ENCODE measurements at places on chromosomes 3 and 15.
A peak's percentile ranks its signal among the peaks of the same experiment; 100 is the strongest.

GRCh38 chr15:80568876-80569605, 126.1 kb upstream of the ABHD17C start:
- DNase-seq: peak; percentile 67

- peak; percentile 83 for DNase-seq
Measured at GRCh38 chr3:115146032-115146417, 1.1 kb downstream of the ZBTB20 start.

DNA sequence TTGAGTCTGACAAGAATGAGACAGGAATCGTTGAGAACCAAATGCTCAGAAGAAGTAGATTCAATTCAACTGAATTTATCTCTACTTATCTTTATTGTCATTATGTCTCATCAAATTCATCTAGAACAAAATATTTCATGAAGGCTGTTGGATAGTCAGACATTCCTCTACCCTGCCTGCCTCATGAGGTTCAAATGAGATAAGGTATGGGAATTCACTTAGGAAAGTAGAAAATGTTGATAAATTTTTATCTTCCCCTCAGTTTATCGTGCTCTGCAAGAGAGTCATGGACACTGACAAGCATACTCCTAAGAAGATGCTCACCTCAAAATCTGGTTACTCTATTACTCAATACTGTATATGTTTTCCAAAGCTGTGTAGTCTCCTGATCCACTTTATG, 149.7 kb upstream of the CDIN1 start:
- DNase-seq: no peak

GRCh38 chr15:71493526-71493925, 316.8 kb upstream of the NR2E3 start:
- DNase-seq: no peak

DNA sequence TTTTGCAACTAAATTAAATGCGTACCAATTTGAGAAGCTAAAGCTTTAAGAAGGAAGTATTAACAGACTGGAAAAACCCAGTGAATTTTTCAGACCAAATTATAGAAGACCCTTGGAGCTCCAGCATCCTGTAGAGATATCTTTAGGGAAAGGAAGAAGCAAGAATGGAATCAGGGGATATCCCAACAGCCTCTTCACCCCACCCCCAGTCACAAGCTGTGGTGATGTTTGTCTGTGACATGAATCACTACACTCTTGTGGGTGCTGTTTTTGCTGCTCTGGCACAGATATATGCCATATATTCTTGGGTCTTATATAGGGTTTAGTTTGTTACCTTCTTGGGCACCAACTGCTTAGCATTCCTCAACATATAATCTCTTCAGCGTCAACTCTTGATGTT, 78.5 kb upstream of the BCL6 start:
- no peak for DNase-seq

DNA sequence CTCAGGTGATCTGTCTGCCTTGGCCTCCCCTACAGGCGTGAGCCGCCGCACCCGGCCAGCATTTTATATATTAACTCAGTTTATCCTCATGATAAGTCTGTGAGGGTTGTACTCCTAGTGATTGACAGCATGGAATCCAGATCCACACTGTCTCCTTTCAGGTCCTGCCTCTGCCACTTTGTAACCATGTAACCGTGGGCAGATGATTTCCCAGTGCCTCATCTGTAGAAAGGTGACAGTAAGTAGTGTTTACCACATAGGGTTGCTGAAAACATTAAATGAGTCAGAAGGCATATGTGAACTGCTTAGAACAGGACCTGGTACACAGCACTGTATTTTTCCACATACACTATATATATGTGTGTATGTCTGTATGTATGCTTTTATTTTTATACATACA, 2.4 kb downstream of the FYTTD1 start:
- DNase-seq: no peak

GRCh38 chr3:171789759-171790505, 20.4 kb downstream of the PLD1 start:
- no peak for DNase-seq

- no peak for DNase-seq
Measured at GRCh38 chr3:37979541-37980461, 10.8 kb upstream of the VILL start.

DNA sequence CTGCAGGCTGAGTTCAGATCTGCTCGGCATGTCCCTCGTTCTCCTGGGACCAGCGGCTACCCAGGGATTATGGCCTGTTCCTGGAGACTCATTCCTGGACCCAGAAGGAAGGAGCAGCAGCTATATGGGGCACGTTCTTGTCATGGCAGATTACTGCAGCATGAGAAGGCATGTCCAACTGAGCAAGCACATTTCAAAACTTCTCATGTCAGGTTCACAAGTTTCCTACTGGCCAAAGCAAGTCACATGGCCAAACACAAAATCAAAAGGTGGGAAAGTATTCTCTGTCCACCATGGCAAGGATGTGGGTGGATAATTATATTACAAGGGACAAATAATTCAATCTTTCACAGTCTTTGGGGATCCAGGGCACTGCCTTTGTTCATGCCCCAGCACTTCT, 71.9 kb upstream of the C15orf39 start:
- no peak for DNase-seq

DNA sequence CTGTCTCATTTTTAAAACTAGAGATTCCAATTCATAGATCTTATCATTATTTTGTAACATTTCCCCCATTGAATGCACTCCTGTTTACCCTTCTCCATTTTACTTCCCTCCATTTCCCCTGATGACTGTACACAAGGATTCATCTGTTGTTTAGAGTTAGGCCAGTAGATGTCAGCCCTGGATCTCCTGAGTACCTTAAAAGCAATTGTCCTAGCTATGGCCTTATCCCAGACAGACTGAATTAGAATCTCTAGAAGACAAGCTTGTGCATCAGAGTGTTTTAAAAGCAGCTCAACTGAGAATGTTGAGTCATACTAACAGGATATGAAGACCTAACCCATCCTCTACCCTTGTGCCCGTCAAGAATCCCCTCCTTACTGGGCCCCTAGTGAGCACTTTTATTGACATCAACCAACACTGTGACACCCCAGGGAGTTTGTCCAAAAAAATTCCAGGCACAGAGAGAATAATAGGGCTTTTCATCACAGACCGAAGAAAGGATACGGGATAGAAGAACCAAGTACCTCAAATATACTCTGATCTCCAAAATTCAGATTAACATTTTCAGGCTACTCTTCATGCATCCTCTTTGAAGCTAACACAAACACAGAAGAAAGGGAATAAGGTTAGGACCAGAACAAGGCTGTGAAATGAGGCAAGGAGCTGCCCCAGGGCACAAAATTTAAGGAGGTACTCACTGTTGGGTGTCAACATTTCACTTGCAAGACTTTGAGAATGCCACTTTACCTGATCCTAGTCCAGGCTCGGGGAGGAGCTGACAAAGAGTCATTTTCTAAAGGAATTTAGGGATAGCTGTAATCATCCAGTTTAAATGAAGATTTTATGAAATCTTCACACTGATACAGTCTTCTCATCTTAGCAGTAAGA, 17.1 kb downstream of the ZBED2 start:
- DNase-seq: peak; percentile 88

- DNase-seq: no peak
Measured at GRCh38 chr15:42141246-42141645, 15.2 kb downstream of the PLA2G4F start.

GRCh38 chr3:62758296-62759066, 116.7 kb downstream of the CADPS start:
- no peak for DNase-seq

GRCh38 chr15:86611417-86612040, 531.9 kb downstream of the AGBL1 start:
- DNase-seq: no peak

DNA sequence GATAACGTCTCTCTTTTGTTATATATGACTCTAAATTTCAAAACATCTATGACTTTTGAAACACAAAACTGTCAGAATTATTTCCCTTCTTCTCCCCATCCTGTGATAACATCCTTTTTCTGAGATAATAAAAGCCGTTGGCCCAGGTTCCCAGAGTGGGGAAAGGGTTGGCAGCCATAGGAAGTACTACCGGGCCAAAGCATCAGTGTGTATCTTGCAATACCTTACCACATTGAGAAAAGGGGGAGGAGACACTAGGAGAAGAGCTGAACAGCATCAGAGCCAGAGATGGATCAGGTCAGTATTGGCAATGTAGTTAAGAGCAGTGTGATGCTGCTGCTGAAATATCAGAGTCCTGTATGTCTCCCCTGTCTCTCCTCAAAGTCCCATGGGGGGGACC, 210.0 kb upstream of the PROK2 start:
- DNase-seq: no peak

DNA sequence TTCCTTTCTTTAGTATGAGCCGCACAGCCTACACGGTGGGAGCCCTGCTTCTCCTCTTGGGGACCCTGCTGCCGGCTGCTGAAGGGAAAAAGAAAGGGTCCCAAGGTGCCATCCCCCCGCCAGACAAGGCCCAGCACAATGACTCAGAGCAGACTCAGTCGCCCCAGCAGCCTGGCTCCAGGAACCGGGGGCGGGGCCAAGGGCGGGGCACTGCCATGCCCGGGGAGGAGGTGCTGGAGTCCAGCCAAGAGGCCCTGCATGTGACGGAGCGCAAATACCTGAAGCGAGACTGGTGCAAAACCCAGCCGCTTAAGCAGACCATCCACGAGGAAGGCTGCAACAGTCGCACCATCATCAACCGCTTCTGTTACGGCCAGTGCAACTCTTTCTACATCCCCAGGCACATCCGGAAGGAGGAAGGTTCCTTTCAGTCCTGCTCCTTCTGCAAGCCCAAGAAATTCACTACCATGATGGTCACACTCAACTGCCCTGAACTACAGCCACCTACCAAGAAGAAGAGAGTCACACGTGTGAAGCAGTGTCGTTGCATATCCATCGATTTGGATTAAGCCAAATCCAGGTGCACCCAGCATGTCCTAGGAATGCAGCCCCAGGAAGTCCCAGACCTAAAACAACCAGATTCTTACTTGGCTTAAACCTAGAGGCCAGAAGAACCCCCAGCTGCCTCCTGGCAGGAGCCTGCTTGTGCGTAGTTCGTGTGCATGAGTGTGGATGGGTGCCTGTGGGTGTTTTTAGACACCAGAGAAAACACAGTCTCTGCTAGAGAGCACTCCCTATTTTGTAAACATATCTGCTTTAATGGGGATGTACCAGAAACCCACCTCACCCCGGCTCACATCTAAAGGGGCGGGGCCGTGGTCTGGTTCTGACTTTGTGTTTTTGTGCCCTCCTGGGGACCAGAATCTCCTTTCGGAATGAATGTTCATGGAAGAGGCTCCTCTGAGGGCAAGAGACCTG, 13.2 kb downstream of the GREM1 start:
- DNase-seq: peak; percentile 68

DNA sequence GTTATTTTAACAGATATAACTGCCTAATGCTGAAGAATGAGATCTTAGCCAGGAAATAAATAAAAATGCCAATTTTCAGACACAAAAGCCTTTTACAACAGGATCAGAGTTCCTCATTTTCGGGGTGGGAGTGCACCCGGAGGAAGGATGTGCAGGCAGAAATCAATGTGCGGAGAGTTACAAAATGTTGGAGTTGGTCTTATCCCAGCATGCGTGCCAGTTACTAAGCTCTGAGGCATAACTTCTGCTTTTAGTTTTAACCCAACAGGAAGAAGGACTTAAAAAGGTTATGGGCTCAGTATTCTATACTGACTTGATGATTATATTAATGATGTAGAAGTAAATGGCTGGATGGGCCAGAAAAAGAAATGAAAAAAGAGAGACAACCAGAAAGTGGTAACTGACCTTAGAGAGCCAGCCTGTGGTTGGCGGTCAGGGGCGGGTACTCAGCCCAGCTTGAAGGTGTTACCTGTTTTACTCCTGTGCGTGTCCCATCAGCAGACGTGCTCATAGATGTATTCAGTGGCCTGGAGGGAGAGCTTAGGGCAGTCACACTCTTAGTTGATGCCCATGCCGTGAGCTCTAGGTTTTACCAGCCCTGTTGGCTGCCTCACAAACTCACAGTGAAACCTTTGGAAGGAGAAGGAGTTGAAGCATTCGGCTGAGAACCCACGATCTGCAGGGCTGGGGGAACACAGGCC, 164.7 kb downstream of the SV2B start:
- DNase-seq: no peak

DNA sequence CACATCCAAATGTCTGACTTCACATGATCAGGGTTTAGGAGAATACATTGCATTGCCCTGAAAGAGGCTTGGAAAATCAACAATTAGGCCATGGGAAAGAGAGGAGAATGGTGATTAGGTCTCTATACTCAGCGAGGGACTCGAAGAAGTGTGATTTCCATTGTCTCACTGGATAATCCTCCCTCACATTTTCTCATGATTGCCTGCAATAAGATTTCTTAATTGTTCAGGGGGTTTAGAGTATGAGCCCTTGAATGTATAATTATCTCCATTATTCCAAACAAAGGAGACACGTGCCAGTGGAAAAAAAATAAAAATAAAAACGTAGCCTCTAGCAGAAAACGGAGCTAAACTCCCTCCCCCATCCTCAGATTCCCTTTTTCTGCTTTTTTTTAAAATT, 173.2 kb downstream of the TPRG1 start:
- no peak for DNase-seq

DNA sequence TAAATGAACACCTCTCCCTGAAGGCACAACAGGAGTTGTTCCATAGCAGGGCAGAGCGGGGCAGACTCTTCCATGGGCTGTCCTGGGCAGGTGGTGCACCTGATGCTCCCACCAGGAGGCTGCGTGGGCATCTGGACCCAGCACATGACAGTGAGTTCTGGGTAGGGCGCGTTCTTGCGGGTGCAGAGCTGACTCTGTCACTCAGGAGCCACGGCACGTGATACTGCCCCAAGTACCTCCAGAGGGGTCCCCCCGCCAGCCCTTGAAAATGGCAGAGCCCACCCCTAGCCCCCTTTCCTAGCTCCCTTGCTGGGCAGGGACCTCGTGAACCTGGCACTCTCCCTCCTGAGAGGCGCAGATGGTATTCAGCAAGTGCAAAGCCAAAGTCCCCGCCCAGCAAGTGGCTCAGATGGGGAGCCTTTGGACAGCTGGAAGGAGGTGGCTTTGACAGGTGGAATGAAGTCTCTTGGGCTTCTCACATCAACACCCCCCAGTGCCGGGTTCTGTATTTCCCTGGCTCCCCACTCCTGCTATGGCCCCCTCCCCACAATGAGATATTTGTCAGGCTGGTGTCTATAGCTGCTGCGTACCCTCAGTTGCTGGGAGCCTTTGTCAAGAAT, 172.1 kb downstream of the TBC1D2B start:
- DNase-seq: no peak

- DNase-seq: no peak
Measured at GRCh38 chr15:39486621-39487457, 94.0 kb upstream of the THBS1 start.

- DNase-seq: peak; percentile 39
Measured at GRCh38 chr3:171851660-171852058, 8.5 kb downstream of the TMEM212 start.

- DNase-seq: no peak
Measured at GRCh38 chr3:136197159-136197793, 1.1 kb upstream of the MSL2 start.

DNA sequence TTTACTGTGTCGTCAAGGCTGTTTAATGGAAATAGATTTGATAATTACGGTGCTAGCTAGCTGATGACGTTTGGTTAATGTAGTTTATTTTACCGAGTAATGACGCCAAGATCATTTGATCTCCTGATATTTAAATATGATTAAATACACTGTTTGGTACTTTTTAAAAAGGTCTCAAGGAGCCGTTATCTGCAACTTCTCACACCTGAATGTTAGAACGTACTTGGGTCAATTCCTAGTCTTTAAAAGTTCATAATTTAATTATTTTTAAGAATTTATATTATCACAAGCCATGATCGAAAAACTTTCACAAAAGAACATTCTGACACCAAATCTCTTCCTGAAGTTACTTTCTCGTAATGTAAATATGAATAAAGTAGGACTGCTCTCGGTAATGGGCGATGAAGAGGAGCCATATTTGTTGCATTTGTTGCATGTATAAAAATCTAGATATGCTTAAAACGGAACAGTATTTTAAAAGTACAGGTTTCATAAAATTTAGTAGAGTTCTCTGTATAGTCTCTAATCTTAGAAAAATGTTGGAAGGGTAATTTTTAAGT, 16.2 kb upstream of the CHD2 start:
- no peak for DNase-seq
